ENCODE measurements at places on chromosomes 2 and 18.

GRCh38 chr18:9095297-9096006 is 7.0 kb upstream of the NDUFV2 start:
- peak; percentile 65 for DNase-seq

DNA sequence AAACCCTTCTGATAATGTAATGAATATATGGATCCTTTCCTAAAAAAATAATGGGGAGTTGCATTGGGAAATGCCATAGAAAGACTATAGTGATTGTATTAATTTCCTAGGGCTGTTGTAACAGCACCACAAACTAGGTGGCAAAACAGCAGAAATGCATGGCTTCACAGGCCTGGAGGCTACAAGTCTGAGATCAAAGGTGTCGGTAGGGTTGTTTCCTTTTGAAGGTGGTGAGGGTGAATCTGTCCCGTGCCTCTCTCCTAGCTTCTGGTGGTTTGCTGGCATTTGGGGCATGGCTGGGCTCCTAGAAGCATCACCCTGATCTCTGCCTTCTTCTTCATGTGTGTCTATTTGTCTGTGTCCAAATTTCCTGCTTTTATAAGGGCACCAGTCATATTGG is 149.7 kb downstream of the INHBB start:
- DNase-seq = no peak

DNA sequence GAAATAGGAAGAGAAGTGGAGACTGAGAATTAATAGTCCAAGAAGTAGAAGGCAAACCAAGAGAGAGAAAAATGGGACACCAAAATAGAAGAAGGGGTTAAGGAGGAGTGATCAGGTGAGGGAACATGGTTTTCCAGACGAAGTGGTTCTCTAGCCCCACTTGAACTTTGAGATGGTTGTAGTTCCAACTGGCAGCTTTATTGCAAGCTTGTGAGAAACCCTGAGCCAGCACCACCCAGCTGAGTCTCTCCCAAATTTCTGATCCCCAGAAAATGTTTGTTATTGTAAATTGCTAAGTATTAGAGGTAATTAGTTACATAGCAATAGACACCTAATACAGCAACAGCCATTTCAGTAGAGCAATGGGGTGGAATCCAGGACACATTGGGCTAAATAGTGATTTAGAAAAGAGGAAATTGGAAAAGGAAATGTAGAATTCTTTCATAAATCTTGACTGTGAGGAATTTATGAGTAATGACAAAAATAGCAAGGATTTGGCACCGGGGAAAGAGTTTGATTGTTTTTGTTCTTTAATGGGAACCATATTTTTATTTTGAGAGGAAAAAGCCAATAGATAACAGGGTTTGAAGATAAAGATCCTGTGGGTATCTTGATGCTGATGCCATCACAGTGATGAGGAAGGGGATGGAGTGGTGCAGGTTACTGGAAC is 62.1 kb upstream of the XDH start:
- DNase-seq = no peak

GRCh38 chr2:231643495-231643888 is 50.8 kb downstream of the TEX44 start:
- no peak for DNase-seq

DNA sequence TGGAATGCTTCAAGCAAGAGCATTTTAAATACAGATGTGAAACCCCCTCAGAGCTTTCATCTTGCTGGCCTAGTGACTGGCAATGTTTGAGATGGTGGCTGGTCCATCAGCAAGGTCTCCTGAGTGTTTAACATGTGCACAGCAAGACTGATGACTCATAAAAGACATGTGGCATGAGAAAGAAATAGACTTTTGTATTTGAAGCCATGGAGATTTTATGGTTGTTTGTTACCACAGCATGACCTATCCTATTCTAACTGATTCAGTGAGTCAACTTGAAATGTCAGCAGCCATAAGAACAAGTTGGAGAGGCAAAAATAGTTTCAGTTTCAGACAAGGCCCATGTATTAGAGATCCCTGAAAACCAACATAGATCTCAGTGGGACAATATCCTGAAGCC is 154.7 kb upstream of the LYPD1 start:
- no peak for DNase-seq

DNA sequence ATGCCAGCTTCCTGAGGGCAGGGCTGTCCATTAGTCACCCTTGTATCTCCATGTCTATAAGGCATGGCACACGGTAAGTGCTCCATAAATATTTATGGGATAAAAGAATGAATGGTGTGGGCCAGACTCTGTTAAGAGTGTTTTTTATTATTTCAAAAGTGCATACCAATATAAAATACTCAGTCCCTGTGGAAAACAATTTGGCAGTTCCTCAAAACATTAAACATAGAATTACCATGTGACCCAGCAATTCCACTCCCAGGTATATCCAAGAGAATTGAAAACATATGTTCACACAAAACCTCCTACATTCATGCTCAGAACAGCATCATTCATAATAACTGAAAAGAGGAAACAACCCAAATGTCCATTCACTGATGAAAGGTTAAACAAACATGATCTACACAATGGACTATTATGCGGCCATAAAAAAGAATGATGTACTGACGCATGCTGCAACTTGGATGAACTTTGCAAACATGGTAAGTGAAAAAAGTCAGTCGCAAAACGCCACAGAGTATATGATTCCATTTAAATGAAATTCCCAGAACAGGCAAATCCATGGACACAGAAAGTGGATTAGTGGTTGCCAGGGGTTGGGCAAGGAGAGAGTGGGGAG is 69.1 kb upstream of the TCF7L1 start:
- DNase-seq = no peak

DNA sequence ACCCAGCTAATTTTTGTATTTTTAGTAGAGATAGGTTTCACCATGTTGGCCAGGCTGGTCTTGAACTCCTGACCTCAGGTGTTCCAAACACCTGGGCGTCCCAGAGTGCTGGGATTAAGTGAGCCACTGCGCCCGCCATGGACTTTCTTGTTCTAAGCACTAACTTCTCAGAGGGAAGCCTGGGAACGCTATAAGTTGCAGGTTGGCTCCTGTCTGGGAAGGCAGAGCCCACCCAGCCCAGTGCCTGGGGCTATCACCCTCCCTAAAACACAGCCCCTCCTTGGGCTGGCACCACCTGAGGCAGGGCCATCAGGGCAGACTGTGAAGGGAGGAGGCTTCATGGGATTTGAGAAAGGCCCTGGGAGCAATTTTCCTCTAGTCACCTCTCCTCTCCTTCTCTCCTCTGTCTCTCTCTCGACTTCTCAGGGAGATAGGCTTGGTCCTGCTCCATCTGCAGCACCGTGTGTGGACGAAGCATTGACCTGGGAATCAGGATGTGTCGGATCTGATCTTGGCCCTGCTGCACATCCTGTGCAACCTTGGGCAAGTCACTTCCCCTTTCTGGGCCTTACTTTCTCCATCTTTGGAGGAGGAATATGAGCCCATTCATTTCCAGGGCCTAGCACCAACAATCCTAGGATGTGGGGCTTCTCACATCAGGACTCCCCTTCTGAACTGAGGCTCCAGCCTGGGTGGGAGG is 10.9 kb downstream of the PSD4 start:
- no peak for DNase-seq

All from hematopoietic multipotent progenitor cell treated with erythropoietin and hydrocortisone succinate and interleukin-3 and kit ligand, for 6 days (in vitro differentiated cells).